ENCODE measurements at places on chromosomes 12 and 14. TPM values are rescaled to one million over a fixed set of nuclear protein-coding genes. Genes with fewer than 3 reads are reported as not detected.

P2RX4 gene
- total RNA-seq = 7.4 TPM

WASHC4 gene
- 23.7 TPM for total RNA-seq

STYK1 gene
- total RNA-seq = not detected

LMO3 gene
- total RNA-seq = 2.3 TPM

ASPG gene
- total RNA-seq = 44.1 TPM

RBP5 gene
- 0.46 TPM for total RNA-seq

DNA sequence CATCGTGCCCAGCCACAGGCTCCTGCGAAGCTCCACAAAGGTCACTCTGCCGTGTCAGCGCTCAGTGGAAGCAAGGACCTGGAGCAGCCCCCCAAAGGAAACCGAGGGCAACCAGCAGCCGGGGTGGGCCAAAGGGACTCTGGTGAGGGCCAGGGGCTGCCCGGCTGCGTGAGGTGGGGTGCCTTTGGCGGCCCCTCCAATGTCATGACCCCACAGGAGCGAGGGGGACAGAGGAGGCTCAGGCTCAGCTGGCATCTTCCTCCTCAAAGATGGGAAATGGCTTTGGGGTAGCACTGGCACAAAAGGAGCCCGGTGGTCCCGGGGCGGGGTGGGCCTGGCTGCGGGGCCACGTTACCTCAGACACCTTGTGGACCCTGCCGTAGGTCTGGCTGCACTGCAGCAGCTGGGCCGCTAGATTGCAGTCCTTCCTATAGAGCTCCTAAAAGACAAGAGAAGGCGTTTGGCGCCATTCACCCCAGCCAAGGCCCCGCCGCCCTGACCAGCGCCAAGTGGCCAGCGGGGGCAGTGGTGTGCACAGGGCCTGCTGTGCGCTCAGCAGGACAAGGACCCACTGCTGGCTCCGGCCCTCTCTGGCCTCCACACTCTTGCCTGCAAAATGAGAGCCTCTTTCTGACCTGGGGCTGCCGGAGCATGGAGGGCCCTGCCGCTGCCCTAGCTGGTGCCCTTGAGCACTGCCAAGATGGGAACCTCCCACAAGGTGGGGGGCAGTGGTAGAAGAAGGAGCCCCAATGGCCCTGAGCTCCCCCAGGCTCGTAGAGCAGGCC is 46.9 kb downstream of the BEGAIN start:
- peak; percentile 29 for DNase-seq

DNA sequence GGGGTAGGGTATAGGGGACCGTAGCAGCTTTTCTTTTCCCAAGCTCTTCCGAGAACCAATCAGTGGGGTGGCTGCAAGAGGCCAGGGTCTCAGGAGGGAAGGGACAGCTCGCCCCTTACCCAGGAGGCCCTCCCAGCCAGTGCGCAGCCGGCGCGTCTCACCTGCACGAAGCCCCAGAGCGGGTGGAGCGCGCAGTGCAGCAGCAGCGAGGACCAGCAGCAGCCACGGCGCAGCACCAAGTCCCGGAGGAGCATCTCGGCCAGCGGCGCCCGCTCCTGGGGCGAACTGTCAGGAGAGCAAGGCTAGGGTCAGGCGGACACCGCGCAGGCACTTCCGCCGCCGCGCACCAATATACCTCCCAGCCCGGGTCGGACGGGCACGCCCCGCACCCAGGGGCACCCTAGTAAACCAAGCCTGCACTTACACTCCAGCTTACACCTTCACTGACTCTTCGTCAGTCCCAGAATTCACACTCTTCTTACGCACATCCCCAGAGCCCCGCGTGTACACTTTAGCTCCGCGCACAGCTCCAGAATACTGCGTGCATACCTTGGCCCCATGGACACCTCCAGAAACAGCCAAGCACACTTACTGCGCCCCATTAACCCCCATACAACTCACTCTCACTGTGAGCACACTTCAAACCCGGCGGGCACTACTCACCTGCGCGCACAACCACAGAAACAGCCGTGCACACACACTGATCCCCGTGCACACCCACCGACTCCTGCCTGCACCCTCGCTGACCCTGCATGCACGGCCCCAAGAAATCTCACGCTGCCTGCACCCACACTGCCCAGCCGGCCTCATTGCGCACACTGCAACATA is 606 bp downstream of the PRIMA1 start:
- DNase-seq = no peak

DNA sequence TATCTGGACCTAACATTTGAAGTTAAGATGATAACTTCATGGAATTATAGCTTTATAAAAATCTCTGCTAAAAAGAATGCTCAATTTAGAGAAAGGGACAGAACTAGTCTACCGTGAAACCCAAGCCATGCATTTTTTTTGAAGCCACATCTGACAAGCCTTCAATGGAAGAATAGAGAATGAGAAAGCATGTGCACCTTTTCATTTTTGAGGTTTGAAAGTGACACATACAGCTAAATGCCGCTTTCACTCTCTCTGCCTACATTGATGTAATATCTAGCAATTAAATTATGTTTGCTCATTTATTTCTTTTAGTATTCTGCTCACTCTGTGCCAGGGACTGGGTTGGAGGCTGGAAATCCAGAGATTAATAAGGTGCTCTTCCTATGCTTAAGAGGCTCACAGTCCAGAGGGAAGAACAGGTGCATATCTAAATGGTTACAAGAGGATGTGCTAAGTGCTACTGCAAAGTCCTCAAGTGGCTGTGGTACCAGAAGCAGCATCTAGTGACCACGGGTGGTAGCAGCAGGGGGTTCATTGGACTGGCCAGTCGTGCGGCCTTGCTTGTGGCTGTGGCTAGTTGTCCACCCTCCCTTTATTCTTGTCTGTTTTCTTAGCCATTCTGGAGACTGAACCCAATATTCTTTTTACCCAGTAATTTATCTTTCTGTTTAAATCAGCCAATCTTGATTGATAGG is 60.4 kb downstream of the PPP1R36 start:
- no peak for DNase-seq

- no peak for DNase-seq
Measured at GRCh38 chr12:11669348-11669747, 19.9 kb downstream of the ETV6 start.

DNA sequence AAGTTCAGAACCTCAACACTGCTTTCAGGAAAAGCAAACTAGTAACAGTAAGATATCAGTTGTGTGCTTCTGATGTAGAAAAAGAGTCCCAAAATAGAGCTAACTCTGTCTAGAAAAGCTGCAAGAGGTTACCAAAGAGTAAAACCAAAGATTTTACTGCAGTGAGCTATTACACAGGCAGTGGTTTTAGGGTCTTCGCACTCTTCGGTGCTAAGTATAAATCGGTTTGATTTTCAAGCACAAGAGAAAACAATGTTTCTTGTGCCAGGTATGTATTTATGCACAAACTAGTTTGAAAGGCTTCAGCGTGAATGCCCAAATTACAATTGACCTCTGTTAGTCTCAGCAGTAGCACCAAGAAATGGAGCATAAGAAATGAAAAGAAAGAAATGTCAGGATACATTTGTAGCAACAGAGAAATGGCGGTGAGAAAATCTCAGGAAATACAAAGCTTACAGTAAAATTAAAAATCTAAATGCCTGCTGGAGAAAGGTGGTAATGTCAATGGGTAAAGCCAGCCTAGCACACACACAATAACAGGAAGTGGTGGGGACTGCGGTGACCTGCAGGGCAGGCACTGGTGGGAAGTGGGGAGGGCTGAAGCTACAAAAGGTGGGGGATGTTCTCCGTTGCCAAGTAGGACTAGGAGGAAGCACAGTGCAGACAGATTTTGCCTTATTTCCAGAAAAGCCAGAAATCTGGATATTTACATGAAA is 18.0 kb upstream of the DYRK2 start:
- peak; percentile 54 for DNase-seq

DNA sequence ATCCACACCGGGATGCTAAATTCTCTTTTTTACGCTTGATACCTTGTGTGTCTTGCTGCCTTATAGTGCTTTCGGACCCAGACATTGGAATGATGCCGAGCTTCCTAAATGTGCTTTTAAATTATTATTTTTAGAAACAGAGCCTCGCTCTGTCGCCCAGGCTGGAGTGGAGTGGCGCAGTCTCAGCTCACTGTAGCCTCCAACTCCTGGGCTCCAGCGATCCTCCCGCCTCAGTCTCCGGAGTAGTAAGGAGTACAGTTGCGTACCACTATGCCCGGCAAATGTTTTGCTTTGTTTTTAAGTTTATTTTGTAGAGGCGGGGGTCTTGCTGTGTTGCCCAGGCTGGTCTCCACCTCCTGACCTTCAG is 489 bp upstream of the EML5 start:
- no peak for DNase-seq

DNA sequence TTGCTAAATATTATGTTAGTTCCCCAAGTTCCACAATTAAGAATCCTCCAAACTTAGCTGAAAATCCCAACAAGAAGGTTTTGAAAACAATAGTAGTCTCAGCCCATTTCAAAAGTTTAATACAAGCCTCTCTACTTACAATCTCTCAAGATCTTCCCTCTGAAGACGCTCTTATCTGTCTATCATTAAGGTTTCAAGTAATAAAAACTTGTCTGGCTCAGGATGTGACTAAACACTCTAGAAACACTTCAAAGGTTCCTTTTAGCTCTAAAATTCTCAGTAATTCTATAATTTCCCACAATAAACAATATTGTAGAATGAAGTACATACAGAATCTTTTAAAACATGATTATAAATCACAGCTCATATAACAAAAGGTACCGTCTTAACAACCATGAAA is 16.3 kb downstream of the YAF2 start:
- no peak for DNase-seq

- DNase-seq = no peak
Measured at GRCh38 chr12:23236811-23237210, 611.8 kb downstream of the ETNK1 start.

DNA sequence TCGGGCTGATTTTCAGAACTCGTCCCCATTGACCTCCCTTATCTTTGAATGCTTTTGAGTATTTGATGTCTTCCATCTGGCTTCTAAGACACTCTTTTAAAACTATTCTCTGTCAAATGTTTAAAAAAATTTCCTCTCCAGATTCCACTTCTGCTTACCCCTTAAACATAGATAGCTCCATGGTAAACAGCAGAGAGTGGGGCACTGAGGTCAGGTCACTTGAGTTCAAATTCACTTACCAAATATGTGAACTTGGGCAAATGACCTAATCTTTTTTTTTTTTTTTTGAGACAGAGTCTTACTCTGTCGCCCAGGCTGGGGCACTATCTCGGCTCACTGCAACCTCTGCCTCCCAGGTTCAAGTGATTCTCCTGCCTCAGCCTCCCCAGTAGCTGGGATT is 126.8 kb upstream of the CPSF6 start:
- no peak for DNase-seq

DNA sequence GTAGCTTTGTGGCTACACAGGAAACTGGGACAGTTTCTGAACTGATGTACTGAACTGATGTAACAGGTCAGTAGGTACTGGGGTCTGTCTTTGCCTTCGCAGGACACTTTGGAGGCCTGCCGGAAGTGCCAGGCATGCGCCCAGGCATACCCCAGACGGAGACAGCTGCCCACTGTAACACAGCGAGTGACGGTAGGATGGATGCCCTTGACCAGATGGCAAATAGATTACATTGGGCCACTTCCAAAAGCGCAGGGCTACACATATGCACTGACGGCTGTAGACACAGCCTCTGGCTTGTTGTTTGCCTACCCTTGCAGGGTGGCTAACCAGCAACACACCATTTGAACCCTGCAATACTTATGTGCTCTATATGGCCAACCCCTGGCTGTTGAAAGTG is 94.1 kb upstream of the TMPO start:
- DNase-seq = no peak

- no peak for DNase-seq
Measured at GRCh38 chr14:90678420-90678819, 137.8 kb downstream of the TTC7B start.

GRCh38 chr12:123065676-123066383 is 85.1 kb downstream of the PITPNM2 start:
- DNase-seq = no peak

GRCh38 chr12:94055528-94055927 is 92.8 kb upstream of the PLXNC1 start:
- no peak for DNase-seq

DNA sequence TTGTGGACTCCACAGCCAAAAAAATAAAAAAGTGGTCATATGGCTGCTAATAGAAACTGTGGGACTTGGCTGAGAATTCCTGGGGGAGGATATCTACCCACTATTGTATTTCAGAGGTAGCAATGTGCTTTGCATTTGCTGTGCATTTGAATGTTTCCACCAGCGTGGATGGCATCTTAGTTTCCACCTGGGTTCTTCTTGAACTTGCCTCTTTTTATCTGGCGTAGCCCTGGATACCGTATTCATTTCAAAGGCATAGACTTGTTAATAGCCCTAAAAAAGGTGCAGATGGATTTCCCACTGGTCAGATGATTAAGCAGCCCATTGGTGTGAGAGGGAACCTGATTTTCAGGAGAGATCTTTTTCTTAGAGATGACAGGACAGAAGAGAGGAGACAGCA is 1.9 kb upstream of the MYF5 start:
- DNase-seq = no peak

GRCh38 chr14:75053396-75054291 is 2.4 kb upstream of the MLH3 start:
- DNase-seq = no peak

DNA sequence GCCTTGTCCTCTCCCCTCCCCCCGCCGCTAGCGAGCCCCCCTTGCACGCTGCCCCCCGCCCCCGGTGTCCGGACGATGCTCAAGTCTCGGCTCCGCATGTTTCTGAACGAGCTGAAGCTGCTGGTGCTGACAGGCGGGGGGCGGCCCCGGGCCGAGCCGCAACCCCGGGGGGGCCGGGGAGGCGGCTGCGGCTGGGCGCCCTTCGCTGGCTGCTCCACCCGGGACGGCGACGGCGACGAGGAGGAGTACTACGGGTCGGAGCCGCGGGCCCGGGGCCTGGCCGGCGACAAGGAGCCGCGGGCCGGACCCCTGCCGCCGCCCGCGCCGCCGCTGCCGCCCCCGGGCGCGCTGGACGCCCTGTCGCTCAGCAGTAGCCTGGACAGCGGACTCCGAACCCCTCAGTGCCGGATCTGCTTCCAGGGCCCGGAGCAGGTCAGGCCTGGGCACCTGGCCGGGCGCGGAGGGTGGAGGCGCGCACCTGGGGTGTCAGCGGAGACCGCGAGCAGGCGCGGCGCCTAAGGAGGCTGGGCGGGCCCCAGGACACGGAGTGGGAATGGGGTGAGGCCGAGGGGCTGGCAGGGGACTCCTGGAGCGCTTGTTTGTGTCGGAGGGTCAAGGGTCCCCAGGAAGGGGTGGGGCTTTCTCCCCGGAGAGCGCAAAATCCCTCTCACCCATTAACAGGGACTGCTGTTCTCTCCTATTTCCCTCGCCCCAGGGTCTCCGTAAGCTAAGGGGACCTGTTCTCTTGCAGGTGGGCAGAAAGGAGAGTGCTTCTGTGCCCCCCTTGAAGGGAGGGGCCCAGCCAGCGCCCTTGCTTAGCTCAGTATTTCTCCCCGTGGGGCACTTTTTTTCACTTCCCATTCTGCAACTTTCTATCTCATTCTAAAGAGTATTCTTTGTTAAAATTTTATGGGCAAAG is 810 bp downstream of the MARCHF9 start:
- no peak for DNase-seq

GRCh38 chr14:52402812-52403526 is 88.9 kb downstream of the PTGER2 start:
- no peak for DNase-seq

- DNase-seq = no peak
Measured at GRCh38 chr12:21340403-21340802, 5.7 kb upstream of the SLCO1A2 start.

- DNase-seq = no peak
Measured at GRCh38 chr14:77964586-77964985, 164.7 kb downstream of the ADCK1 start.

GRCh38 chr12:39044754-39045153 is 139.4 kb upstream of the CPNE8 start:
- DNase-seq = no peak

- no peak for DNase-seq
Measured at GRCh38 chr14:83814896-83815295, 1715.0 kb upstream of the FLRT2 start.
